ENCODE measurements at places on chromosomes 7 and 10. TPM values are rescaled to one million over a fixed set of nuclear protein-coding genes. Genes with fewer than 3 reads are reported as not detected.

The CFAP58 gene
- 1.3 TPM for total RNA-seq

The TECTB gene
- total RNA-seq: not detected

GRCh38 chr7:129606803-129607202 is 4.7 kb upstream of the NRF1 start:
- no peak for DNase-seq

DNA sequence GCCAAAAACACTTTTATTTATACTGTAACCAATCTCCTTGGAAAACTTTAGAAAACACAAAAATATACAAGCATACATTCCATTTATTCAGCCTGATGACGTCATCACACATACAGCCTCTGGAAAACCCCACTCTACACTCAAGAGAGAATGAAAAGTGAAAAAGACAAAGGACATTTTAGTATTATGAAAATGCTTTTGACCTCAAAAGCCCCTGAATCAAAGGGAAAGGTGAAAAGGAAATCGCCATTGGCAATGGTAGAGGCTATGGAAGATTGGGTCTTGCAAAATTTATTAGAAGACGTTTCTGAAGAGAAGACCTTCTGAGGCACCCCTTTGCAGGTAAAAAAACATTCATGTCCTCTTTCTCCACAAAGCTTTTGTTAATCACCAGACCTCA is 82.9 kb upstream of the STRIP2 start:
- no peak for DNase-seq

DNA sequence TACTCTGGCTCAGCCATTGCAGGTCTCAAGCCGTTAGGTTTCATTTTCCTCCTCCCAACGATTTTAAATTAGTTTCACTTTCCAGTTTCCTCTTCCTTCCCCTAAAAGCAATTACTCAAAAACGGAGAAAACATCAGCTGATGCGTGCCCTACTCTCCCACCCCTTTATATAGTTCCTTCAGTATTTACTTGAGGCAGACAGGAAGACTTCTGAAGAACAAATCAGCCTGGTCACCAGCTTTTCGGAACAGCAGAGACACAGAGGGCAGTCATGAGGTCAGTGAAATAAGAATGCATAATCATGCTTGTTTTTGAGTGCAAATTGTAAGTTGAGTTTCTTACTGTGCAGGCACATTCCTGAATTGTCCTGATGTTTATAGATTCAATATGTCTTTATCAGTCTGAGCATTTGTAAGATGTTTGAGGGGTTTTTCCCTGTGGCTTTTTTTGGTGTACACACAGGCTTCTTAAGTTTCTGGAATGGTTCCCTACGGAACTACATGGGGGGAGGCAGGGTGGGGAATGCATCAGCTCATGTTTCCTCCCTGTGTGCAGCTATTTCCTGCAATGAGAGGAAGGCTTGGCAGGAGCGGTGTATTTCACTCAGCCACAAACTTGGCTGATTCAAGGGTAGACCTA is at the start of gene IFIT3:
IFIT3 (plus strand) TSS at position 195 of the 639 bp plus-strand sequence; CDS start at position 272, 77 bp downstream.
- peak; percentile 80 for DNase-seq

All from aorta (tissue), 5 donors.